ENCODE measurements at places on chromosomes 7 and 10. TPM values are rescaled to one million over a fixed set of nuclear protein-coding genes. Genes with fewer than 3 reads are reported as not detected.

DNA sequence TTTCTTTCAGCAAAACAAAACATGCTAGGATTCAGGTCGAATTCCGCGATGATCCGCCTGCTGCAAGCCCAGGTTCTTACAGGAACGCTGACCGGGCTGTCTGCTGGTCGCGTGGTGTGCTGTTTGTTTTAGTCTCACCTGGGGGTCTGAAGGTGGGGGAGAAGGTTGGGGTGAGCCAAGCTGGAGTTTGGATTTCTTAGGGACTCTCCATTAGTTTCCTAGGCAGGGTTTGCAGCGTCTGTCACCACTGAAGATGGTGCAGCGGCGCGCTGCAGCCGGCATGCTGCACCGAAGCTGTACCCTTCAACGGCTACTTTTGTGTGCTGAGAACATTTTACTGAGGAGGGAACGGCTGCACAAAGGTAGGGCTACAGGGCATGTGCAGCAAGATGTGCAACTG lies 48.7 kb downstream of the GCC1 start:
- DNase-seq = no peak

DNA sequence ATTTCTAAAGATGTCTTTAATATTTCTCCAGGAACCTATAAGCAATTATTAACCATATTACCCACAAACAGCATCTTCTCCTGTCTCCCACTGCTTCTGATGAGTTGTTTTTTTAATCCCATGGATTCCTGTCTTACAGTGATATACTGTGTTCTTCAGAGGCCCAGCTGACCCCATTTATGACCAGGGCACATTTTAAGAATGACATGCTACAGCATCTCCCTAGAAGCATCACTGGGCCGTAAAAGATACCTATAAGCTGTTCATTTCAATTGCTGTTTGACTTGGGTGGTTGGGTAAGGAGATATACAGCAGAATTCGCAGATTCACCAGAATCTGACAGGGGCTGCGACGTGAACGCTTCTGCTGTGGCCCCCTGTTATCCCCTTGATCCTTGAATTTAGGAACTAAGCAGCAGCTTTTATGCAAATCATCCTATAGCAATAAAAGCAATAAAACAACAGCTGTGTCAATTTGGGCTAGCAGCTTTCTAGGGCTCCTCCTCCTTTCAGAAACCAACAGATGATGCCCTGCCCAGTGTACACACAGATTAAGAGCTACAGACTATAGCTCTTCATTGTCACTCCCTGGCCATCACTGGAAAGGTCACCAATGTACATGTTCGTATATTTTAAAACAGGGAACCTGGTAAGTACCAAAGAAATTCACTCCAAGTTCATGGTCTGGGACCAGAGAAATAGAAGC lies 86.8 kb downstream of the CPEB3 start:
- no peak for DNase-seq

The ADAP1 gene
- polyA plus RNA-seq = 5.1 TPM

The CLRN3 gene
- not detected for polyA plus RNA-seq

DNA sequence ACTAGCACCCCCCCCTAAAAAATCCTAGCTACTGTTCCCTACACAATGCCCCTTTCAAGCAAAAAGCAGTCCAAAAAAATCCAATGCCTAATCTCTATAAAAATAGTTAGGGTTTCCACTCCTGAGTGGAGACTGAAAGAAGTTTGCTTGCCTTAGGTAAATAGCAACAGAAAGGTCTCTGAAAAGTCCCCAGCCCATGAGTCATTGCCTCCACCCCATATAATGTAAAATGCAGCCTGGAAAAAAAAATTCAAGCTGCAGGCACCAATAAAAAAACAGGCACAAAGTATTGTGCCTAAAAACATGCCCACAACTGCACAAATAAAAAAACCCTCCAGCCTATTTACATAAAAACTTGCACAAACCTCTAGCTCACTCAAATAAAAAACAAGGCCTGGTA lies 47.5 kb downstream of the ZNF680 start:
- no peak for DNase-seq

DNA sequence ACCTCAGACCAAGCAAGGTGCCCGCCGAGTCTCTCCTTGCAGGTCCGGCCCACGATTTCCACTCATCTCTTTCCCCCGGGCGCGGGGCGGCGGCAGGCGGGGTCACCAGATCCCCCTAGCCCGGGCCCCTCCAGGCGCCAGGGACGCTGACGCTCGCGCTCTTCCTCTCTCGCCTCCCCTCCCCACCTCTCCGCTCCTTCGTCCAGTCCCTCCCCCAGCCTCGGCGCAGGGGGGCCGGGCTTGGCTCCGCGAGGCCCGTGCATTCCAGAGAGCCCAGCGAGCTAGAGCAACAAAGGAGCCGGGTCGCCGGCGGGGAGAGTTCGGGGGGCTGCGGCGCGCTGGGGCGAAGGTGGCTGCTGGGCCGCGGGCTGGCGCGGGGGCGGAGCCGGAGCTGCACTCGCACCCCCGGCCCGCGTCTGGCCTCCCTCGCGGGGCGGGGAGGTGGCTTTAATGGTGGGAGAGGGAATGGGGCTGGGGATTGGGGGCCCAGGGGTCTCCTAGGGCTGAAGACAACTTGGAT lies at the start of gene SMO:
Gene SMO, plus strand, starts transcription at position 262 of the 520 bp plus-strand sequence. CDS start 519 bp downstream, outside the sequence.
- DNase-seq = no peak

The MSMB gene
- not detected for polyA plus RNA-seq

DNA sequence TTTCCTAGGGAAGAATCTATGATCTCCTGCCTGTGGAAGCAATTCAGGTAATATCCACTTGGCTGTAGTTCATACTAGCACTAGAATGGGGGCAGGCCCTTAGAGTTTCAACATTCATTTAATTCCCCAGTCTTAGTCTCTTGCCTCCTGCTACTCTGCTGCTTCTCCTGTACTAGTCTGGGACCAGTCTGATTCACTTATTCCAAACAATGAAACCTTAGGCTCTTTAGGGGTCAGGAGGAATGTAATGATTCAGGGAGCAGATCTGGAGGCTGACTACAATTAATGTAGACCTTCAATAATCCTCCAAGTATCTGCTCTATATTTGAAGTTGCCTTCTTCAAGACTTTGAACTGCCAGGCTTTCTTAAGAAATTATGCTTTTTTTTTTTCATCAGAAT lies 101.8 kb downstream of the GNAT3 start:
- no peak for DNase-seq

- no peak for DNase-seq
Observed at GRCh38 chr10:96261930-96262329, 9.4 kb downstream of the BLNK start.

The TBXAS1 gene
- 0.16 TPM for polyA plus RNA-seq

GRCh38 chr7:74202841-74203556 lies 6.8 kb upstream of the LAT2 start:
- no peak for DNase-seq

- no peak for DNase-seq
Observed at GRCh38 chr10:108787932-108788331, 1135.4 kb downstream of the XPNPEP1 start.

DNA sequence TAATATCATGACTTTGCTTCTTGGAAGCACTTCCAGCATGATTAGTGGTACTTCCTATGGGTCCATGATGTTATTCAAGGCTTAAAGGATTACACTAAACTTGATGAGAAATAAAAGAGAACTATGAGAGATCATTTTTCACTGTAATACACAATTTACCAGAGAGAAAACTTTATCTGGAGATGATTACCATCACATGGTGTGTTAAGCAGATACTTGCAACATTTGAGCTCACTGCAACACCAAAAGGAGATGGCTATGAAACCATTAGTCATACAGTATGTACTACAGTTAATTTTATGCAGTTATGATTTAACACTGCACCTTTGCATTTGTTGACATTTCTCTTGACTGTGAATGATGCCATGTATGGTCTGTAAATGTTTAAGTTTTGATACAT lies 311.3 kb upstream of the AOAH start:
- DNase-seq = no peak

- no peak for DNase-seq
Observed at GRCh38 chr10:271201-271600, 135.9 kb downstream of the ZMYND11 start.

DNA sequence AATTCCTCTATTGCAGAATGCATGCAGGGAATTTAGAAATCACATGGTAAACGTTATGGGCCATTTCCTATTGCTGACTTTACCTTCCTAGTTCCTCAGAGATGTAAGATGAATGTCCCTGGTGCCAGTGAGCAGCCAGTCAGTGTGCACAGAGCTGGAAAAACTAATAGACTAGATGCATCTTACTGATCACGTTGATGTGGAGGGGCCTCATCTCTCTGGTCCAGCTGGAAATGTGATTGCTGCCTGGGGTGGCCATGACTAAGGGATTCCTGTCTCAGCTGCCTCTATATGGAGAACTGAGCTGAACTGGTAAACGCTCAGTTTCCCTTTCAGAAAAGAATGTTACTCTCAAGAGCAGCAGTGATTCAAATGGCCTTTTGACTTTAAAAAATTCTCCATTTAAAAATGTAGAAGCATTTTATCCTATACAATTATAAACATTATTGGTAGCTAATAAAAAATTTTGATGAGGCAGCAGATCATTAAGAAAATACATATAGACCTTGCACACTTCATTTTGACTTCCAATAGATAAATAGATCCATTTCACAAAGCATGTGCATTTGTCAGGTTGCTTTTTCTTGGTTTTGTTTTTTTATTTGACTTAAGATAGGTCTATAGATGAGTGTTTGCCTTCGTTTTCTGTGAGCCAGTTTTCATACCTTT lies 80.5 kb upstream of the INSYN2A start:
- DNase-seq = no peak

The CYP3A4 gene
- polyA plus RNA-seq = not detected

GRCh38 chr10:89615112-89615511 lies 29.9 kb downstream of the PANK1 start:
- DNase-seq = no peak

The CARD11 gene
- not detected for polyA plus RNA-seq

DNA sequence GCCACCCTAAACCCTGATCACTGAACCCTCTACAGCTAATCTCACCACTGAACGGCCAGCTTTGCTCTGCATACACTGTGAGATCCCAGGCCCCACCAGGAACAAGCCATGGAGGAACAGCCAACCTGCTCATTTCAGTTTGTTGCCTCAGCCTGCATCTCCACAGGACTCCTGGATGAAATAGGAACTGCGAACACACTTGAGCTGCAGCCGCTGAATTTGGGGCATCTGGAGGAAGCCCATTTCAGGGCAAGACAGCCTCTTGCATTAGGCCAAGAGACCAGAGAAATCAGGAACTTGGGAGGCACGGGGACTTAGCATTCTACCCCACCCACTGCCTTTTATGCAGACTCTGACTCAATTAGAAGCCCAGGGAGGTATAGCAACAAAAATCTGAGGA lies 14.5 kb upstream of the EGR2 start:
- no peak for DNase-seq

The GAD2 gene
- polyA plus RNA-seq = not detected

GRCh38 chr10:59082249-59082648 lies 94.2 kb upstream of the PHYHIPL start:
- DNase-seq = no peak

DNA sequence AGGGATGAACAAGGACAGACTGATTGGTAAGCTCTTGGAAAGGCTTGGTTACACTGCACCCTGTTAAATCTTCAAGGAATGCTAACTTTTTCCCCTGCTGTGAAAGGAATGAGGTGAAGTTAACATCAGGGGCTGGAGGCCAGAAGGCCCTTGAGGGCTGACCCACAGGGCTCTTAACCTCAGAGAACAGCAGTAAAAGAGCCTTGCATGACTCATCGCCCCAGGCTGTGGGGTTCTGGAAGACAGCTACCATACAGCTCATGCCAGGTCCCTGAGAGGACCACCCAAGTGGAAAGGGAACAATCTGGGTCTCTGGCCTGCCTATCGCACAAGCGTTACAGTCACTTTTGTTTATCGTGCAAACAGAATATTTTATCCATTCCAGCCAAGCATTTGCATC lies 54.4 kb downstream of the CYP2C9 start:
- DNase-seq = no peak

GRCh38 chr7:148148456-148148855 lies 442.1 kb upstream of the C7orf33 start:
- DNase-seq = no peak

- DNase-seq = no peak
Observed at GRCh38 chr10:1267568-1267967, 211.4 kb downstream of the WDR37 start.

- no peak for DNase-seq
Observed at GRCh38 chr7:55250313-55250712, 114.8 kb upstream of the LANCL2 start.

- DNase-seq = no peak
Observed at GRCh38 chr7:12257582-12257981, 46.5 kb downstream of the TMEM106B start.

The DLG5 gene
- polyA plus RNA-seq = 13.4 TPM

Measured in BJ (cell line).